Activated CD4-positive, alpha-beta T cell treated with anti-CD3 and anti-CD28 coated beads, Interleukin-2, amount 50 U/mL, for 48 hours (primary cell): ENCODE measurements at places on chromosomes 5 and 9.

DNA sequence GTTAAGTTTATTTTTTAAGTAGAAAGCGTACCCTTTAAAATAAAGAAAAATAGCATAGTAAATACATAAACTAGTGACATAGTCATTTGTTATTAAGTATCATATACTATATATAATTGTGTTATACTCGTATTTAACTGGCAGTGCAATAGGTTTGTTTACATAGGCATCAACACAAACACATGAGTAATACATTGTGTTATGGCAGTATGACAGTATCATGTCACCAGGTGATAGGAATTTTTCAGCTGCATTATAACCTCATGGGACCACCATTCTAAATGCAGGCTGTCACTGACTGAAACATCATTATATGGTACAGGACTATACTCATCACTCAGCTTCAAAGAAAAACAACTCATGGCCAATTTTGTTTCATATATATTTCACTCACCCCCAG is 8.4 kb upstream of the RIC1 start:
- no peak for DNase-seq

DNA sequence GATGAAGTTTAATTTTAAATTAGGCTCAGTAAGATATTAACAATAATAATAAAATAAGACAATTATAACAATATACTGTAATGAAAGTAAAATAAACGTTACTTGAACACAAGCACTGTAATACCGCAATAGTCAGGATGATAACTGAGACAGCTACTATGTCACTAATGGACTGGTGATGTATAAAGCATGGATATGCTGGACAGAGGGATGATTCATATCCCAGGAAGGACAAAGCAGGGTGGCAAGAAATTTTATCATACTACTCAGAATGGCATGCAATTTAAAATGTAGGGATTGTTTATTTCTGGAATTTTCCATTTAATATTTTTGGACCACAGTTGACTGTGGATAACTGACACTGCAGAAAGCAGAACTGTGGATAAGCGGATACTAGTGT is 196.9 kb downstream of the VPS13A start:
- no peak for DNase-seq

GRCh38 chr9:5582835-5583195 is 46.1 kb upstream of the RIC1 start:
- DNase-seq = peak; percentile 29

GRCh38 chr5:52665559-52665958 is 122.2 kb upstream of the ITGA1 start:
- no peak for DNase-seq

DNA sequence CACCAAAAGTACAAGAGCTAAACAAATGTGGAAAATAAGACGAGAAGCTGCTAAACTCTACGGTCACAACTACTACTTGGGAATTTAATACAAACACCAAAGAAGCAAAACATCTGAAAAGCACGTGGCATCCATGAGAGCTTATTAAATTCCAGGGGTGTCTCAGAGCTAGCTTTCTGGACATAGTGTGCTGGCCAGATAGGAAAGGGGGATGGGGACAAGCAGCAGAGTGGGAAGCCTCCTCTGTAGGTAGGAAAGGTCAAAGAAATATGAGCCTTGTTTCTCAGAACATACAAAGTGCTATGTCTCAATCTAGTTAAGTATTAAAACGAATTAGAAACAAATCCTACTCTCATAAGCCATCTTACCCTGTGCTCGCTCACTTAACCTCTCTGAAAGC is 51.3 kb upstream of the GOLPH3 start:
- no peak for DNase-seq

DNA sequence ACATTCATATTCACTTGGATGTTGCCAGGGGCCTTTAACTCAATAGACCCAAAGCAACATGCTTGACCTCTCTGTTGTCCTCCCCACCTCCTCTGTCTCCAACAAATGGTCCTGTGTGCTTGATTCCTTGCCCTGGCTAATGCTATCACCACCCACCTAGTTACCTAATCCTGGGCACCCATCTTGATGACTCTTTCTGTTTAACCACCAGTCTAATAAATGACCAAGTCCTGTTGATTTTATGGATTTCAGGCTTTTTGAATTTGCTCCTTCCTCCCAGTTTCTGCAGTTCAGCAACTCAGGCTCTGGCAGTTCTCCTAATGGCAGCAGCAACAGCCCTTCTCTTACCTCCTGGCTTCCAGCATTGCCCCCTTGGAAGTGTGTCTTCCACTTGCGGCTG is 246.3 kb upstream of the KLF4 start:
- DNase-seq = no peak

DNA sequence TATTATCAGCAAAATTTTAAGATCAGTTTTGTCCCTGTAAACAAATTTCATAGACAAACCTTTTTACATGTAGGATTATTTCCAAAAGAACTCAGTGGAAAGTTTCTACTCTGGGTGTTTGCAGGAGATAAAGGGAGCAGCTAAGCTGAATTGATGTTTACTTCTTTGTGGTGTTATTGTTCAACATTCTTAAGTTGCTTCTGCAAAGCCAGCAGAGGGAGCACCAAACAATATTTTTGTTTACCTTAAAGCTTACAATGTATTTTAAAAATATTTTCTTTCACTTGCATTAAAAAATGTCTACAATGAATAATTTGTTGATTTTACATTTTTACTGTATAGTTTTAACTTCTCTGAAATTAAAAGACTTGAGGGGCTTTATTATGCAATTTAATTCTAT is 135.4 kb downstream of the ATG10 start:
- DNase-seq = no peak

DNA sequence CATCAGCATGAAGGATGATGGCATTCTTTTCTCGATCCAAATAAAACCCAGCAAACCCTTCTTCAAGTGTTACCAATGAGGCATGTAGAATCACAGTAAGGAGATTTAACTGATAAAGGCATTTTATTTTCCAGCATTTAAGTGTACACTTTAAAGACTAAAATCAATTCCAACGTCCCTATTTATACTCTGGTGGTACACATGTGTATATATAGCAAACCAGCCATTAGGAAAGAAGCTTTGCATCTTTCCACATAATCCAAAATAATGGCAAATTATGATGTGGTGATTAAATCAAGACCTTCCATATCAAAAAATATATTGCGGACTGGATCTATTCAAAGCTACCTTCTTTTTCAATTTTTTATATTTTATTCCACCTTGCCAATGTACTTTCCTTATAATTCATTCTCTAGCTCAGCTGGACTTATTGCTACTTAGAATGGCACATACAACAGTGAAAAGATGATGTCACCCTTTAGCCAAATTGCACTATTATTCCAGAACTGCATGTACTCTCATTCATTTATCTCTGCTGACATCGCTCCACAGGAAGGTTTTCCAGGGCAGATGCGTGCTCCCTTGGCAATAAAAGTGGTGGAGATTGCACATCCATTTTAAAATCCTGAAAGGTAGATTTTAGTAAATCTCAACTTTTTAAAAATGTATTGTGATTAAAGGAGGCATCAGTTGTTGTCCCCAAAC is 63.3 kb upstream of the SLC30A5 start:
- DNase-seq = no peak

DNA sequence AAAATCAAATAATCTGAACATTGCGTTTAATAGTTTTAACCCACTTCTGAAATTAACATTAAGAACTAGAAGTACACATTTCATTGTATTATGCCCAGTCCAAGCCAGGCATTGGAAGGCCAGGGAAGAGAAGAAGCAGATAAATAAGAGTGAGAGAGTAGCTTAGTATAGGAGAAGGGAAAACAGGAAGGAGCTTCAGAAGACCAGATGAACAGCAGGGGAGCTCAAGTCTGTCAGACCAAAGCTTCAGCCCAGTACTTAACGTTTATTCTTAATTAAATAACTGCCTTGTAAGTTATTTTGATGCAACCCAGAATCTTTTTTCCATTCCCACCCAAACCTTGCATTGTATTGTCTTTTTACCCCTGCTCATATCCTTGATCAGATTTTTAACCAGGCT is 11.5 kb upstream of the FAM120AOS start:
- no peak for DNase-seq

- no peak for DNase-seq
These were observed 76.8 kb downstream of the PTPN3 start for GRCh38 chr9:109421026-109421970.

DNA sequence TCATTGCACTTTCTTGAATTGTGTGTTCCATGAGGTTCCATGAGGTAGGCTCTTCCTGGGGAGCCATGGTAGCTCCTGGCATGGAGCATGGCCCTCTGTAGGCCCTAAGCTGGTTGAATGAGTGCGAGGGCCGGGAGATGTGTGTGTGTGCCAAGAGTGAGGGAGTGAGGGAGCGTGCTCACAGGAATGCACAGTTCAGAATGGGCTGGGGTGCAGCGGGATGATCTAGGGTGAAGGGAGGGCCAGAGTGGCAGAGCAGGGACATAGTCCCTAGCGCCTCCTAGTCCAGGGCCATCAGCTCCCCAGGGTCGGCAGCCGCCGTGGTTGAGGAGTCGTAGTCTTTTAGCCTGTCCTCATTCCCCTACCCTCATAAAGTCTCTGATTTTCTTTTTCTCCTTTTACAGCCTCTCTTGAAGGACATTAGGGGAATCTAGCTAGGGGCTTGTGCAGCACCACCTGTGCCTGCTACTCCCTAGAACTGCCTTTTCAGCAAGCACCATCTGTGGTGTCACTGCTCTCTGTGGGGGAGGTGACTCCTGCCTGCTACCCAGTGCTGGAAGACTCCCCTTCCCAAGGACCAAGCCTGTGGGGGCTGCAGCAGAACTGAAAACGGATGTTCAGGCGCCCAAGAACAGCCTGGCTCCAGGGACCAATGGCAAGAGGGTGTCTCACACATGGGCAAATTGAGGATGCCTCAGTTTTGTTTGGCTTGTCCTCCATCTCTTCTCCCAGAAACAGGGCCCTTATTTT is 65.3 kb upstream of the PPARGC1B start:
- no peak for DNase-seq
